ENCODE measurements at places on chromosomes 2 and 18. TPM values are rescaled to one million over a fixed set of nuclear protein-coding genes. Genes with fewer than 3 reads are reported as not detected.

Gene TIGD1
- total RNA-seq: 8.8 TPM

Gene RAB17
- not detected for total RNA-seq

Gene ALPG
- not detected for total RNA-seq

Gene UGT1A10
- total RNA-seq: not detected

- DNase-seq: no peak
Observed at GRCh38 chr18:61690418-61691138, 202.2 kb downstream of the RNF152 start.

GRCh38 chr2:13115643-13116042, 398.9 kb downstream of the TRIB2 start:
- no peak for DNase-seq

DNA sequence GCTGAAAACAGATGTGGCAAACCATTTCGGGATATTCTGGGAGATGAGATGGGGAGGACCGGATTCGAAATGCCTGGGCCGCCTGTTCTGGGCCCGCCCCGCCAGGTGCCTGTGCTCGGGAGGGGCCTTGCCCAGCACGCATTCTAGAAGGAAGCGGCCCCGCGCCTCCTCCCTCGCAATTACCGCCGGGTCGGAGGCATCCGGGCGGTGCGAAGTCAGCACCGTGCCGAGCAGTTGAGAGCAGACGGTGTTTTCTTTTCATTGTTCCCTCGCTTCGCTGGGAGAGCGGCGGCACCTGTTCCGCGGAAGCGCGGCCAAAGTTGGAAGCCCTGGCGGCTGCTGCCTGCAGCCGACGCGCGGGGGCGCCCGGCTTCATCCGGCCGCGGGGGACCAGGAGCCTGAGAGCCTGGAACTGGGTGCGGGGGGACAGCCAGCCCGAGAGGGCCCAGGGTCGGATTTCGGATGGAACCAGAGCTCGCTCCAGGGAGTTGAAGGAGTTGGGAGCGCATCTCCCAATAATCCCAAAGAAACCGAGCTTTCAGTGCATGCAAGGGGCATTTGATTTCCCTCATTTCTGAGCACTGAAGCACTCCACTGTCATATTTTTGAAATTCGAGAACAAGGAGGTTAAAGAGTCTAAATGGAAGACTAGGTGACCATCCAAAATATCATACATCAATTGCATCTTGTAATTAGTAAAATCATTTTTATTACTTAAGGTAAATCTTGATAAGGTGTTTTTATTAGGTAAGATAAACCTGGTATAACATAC, 241.8 kb upstream of the RAB12 start:
- DNase-seq: no peak

GRCh38 chr2:134758633-134759032, 39.8 kb upstream of the TMEM163 start:
- no peak for DNase-seq

DNA sequence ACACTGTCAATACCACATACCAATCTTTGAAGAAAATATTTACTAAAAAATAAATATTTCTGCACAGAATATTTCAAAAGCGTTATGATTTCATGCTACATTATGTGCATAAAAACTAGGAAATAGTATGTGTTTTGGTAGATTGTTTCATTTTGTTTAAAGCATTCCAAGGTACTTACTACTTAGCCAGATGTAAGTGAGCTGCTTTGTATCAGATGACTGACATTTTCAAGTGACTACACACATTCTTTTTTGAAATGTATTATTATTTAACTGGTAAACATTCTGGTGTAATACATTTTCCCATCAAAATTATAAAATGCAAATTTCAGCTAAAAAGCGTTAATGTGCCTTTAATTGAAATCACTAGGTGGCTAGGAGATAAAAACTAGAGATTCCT, 21.5 kb downstream of the GCA start:
- DNase-seq: no peak

GRCh38 chr2:233129351-233129978, 69.3 kb downstream of the INPP5D start:
- no peak for DNase-seq

DNA sequence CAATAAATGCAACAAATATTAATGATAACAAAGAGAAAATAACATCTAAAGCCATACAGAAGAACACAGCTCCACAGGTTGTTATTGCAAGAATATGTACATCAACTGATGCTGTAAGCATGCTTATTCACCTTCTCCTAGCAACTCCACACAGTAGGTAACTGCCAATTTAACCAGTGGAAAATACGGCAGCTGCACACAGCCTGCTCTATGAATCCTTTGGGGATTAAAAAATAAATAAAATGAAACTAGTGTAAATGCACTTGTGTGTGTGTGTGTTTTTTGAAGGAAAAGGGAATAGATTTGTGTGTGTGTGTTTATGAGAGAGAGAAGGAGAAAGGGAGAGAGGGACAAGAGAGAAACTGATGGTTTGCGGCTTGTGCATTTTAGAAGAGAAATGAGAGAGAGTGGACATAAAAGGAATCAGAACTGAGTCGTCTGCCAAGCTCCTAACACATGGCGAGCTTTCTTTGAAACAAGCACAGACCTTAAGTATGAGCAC, 96.2 kb upstream of the PDE1A start:
- no peak for DNase-seq

DNA sequence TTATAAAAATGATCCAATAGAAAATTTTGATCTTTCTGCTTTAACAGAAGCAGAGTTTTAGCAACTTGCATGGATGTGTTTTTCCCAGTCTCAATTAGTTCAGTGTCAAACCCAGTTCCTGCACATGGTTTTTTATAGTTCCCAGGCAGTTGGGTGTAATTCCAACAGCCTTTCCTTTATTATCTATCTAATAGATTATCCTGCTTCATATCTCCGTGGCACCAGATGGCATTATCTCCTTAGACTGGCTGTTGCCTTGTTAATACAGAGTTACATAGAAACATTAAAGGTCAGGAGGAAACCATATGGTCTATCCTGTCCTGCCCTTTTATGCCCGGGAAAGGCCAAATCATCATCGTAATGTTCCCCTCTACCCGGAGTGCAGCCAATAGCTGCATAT, 400.9 kb upstream of the SMIM21 start:
- no peak for DNase-seq

GRCh38 chr18:50715919-50716318, 103.9 kb downstream of the MRO start:
- DNase-seq: no peak

DNA sequence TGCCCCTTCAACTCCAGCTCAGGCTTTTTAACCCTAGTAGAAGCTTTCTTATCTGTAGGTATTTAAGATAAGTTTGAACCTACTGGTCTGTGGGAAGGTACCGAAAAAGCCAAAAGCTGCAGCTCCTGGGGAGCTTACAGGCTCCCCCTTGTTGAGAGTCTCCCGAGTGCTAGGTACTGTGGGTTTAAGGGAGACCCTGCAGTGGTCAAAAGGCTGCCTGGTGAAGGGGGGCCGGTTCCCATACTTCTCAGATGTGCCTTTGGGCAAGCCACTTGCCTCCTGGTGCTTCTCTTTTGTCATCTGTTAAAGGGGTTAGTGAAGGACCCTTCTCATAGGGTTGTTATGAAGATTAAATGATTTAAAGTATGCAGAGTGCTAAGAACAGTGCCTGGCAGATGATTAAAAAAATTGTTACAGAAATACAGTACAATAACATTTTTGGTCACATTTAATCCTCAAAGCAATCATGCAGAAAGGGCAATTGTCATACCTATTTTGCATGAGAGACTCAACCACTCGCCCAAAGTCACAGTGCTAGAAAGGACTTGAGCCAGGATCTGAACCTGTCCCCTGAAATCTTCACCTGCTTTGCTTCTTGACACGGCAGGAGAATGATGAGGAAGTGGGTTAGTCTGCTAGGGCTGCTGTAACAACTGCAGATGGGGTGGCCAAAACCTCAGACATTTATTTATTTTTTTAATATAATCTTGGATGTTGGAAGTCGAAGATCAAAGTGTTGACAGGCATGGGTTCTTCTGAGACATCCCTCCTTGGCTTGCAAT, 62.5 kb downstream of the NEDD4L start:
- DNase-seq: no peak

DNA sequence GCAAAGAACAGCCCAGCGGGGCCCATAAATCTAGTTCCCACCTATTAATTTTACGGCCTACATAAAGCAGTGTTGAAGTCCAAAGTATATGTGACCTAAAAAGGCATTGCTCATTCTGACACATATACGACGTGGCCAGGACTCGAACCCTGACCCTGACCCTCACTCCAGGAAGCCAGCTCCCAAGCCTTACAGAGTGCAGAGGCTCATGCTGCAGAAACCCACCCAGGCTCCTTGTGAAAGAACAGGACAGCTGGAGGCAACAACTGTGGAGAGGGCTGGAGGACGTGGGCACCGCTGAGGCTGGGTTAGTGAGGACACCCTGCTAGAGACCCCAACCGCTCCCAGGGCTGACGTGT, 221.6 kb downstream of the CYP26B1 start:
- DNase-seq: no peak

GRCh38 chr18:66196805-66197204, 407.1 kb downstream of the CDH19 start:
- DNase-seq: no peak

- no peak for DNase-seq
Observed at GRCh38 chr2:168814046-168814445, 11.6 kb downstream of the NOSTRIN start.

GRCh38 chr2:186984966-186985365, 136.0 kb upstream of the ZSWIM2 start:
- DNase-seq: no peak

DNA sequence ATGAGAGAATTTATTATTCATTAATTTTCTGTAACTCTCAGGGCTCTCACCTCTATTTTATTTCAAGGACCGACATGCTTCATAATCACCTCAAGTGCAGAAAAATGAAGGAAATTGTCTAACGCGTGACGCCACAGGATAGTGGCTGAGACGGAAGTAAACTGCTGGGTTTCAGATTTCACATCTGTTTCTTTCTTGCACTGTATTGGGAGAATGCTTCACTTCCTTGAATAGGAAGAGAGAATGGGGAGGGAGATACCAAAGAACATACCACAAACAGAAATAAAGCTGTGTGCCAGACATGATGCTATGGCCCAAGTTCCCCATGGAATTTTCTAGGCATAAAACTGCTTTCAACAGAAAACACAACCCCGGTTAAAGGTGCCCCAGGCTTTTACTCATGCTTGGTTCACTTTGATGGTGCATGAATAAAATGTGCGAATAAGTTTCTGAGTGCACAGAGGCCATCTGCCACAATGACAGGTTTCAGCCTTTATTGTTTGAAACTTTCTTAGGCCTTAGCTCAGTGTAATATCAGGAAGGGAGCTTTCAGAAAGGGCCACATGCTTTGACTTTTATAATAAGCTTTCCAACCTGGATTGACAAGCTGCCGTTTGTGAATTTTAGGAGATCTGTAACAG, 1116.4 kb downstream of the SOCS6 start:
- DNase-seq: no peak

DNA sequence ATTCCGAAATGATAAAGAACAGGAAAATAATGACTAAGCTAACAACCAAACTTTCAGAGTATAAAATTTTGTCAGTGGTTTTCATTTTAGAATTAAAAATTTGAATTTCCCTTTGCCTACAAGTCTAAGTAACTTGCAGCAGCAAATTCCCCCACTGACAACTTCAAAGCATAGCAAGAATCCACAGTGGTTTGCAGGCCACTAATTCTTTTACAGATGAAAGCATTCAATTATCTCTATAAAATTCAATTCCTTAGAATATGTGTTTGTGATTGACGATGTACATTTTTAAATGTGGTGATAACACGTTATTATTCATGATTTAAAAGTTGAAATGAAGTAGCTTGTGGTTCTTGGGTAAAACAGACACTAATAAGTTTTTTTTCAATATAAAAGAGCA, 100.6 kb downstream of the SMAD2 start:
- DNase-seq: no peak

- DNase-seq: no peak
Observed at GRCh38 chr2:66445076-66445924, 10.4 kb downstream of the MEIS1 start.

DNA sequence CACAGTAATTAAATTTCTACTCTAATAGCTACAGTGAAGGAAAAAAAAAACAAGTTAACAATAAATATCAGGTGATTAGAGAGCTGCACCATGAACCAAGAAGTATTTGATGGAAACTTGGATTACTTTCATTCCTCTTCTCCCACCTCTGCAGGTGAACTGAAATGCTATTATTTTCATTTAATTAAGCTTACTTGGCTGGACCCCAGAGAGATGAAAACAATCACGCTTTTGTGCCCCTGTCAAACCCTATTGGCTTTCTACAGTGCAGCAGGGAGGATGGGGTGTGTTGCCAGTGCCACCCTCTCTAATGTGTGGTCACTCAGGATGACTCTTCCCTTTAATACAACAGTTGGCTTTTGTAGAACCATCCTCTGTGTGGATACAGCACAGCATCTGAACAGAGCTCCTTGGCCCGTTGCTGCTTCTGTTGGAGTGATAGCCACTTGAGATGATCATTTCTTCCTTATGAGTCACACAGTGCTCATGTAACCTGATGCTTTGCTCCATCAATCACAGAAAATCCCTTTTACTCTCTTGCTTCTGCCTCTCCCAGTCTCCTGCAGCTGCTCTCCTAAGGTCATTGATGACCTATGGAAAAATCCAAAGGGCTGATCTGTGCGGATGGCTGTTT, 5.5 kb upstream of the ARL4C start:
- DNase-seq: no peak

DNA sequence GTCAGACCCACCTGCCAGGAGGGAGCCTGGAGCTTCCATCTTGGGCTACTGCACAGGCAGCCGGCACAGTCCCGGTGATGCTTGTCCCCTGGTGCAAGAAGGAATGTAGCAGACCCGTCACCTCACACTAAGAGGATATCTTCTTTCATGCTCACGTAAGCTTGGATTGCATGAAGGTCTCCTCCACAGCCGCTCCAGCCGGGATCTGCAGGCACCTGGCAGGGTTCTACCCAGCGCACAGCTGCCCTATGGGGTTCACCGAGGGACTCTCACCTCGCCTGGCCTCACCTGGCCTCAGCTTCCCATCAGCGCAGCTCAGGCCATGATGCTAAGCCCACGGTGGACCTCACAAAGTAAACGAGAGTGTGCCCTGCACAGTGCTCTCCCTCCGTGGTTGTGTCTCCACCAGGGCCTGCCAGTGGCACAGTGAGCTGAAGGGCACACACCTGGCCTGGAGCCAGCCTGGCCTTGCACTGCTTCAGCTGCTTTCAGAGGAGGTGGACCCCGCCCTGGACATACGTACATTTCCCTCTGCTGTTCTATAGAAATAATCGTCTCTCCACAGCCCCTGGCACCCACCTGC, 239.1 kb downstream of the SEPTIN10 start:
- DNase-seq: peak; percentile 9

DNA sequence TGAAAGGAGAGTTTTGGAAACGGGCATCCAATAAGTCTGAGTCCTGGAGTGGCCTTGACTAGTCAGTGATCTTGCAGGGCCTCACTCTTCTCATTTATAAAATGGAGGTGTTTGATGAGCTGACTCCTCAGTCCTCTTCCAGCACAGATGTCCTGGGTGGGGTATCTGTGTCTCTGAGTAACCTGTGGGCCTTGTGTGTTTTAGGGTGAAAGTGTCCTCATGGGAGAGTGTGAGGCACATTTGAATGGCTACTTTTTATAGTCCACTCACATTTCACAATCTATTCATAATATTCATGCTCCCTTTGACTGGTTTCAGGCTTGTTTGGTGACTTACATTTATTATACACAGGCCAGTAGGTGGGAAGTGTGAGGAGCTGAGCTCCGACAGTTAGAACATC, 106.4 kb upstream of the CELF4 start:
- DNase-seq: no peak
